ENCODE measurements at places on chromosomes 5 and 9. TPM values are rescaled to one million over a fixed set of nuclear protein-coding genes. Genes with fewer than 3 reads are reported as not detected.

DNA sequence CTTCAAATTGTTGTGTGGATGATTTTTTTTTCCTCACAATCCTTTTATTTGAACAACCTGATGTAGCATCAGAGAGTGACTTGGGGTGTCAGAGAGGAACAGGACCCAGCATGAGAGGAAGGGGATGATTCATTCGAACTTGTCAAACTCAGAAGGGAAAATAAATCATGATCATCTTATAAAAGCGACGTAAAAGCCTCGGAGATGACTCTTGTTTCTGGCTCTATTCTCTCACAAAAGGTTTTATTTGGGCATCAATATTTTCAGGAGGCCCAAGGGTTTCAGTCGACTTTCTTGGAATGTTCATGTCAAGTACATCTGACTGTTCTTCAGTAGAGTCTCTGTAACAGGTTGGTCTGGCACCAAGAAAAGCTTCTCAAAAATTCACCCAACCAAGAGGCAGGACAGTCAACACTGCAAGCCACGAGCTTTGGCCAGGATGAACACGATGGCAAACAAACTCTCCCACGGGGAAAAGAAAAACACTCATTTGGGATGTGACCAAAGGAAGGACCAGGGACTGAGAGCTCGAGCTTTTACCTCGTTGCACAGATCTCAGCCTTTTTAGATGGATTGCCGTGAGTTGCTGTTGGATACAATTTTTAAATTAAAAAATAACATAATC is 55.1 kb downstream of the ANKH start:
- H3K27me3 ChIP-seq: no peaks in the 10 kb centered on the region
- H3K27ac ChIP-seq: no peak overlapping the region
- H3K4me1 ChIP-seq: peaks cover 54% of the 10 kb centered on the region
- H3K36me3 ChIP-seq: peaks cover 4% of the 10 kb centered on the region
- H3K4me3 ChIP-seq: no peak overlapping the region

- H3K4me3 ChIP-seq: no peak overlapping the region
- H3K27me3 ChIP-seq: no peaks in the 10 kb centered on the region
- no peak overlapping the region for H3K27ac ChIP-seq
- no peaks in the 10 kb centered on the region for H3K4me1 ChIP-seq
- no peaks in the 10 kb centered on the region for H3K36me3 ChIP-seq
These were observed 434.7 kb upstream of the ZNF608 start for GRCh38 chr5:125181159-125181558.

DNA sequence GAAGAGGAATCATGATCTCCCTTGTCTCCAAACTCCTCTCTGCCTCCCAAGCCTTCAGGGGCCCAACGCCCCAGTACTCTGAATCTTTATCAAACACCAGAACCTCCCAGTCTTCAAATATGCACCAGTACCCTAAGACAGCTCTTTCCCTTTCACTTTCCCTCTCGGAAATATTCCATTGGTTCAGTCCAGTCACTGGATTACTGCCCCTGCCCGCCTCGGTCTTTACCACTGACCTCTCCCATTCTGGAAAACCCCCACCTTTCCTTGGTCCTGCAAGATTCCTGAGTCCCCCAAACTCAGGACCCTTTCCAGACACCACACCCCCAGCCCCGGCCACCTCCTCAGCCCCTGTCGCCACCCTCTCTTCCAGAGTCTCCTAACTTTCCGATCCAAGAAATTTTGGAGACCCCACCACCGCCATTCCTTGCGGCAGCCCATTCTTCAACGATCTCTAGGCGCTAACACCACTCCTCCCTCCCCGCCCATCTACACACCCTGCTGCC is 674 bp downstream of the C5orf15 start:
- H3K36me3 ChIP-seq: peaks cover 63% of the 10 kb centered on the region
- no peaks in the 10 kb centered on the region for H3K27me3 ChIP-seq
- no peak for DNase-seq

- H3K4me1 ChIP-seq: peaks cover 51% of the 10 kb centered on the region
- peak overlapping the region; percentile 99 for H3K4me3 ChIP-seq
- peaks cover 39% of the 10 kb centered on the region for H3K36me3 ChIP-seq
- peak overlapping the region; percentile 98 for H3K27ac ChIP-seq
- no peaks in the 10 kb centered on the region for H3K27me3 ChIP-seq
These were observed 1.6 kb upstream of the MEF2C start for GRCh38 chr5:88884608-88884877.

DNA sequence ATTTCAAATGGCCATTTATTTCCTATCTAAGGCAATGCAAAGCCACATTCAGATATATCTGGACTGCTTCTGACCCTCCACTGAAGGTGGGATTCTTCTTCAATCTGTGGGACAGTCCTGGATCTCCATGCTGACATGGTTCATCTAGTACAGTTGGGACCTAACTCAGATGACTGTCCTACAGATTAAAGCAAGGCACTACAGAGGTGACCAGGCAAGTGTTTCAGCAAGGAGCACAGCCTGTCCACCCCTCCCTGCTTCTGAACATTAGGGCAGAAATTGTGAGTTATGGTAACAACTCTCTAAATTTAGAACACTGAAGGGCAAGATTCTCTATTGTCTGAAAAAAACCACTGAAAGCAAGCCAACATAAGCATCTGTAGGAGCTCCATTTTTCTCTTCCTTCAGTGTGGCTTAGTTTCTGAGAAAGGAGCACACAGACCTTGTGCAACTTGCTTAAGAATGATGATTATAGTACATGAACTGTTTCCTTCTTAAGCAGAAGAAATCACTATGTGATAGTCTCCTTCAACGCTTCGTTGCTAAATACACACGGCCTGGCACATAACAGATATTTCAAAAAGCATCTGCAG is 62.9 kb upstream of the BARX1 start:
- H3K36me3 ChIP-seq: no peaks in the 10 kb centered on the region
- no peaks in the 10 kb centered on the region for H3K27me3 ChIP-seq
- H3K4me3 ChIP-seq: no peak overlapping the region
- no peak overlapping the region for H3K27ac ChIP-seq
- peaks cover 2% of the 10 kb centered on the region for H3K4me1 ChIP-seq

The BNIP1 gene
- 20.2 TPM for total RNA-seq

GRCh38 chr9:114761523-114761922 is 44.3 kb downstream of the TNFSF15 start:
- peaks cover 3% of the 10 kb centered on the region for H3K27me3 ChIP-seq
- H3K4me3 ChIP-seq: no peak overlapping the region
- H3K4me1 ChIP-seq: peaks cover 7% of the 10 kb centered on the region
- no peaks in the 10 kb centered on the region for H3K36me3 ChIP-seq
- DNase-seq: no peak
- H3K27ac ChIP-seq: no peak overlapping the region

- no peak overlapping the region for H3K27ac ChIP-seq
- no peak for DNase-seq
- H3K4me3 ChIP-seq: no peak overlapping the region
- H3K36me3 ChIP-seq: no peaks in the 10 kb centered on the region
- no peaks in the 10 kb centered on the region for H3K4me1 ChIP-seq
These were observed 47.9 kb upstream of the ST8SIA4 start for GRCh38 chr5:100950985-100951384.

- H3K27me3 ChIP-seq: peaks cover 2% of the 10 kb centered on the region
- no peaks in the 10 kb centered on the region for H3K36me3 ChIP-seq
- H3K4me1 ChIP-seq: no peaks in the 10 kb centered on the region
- DNase-seq: no peak
These were observed 90.0 kb downstream of the ARRDC3 start for GRCh38 chr5:91293131-91293530.

GRCh38 chr9:117868594-117868993 is 164.4 kb downstream of the TLR4 start:
- H3K4me3 ChIP-seq: no peak overlapping the region
- no peak overlapping the region for H3K27ac ChIP-seq
- no peaks in the 10 kb centered on the region for H3K4me1 ChIP-seq
- DNase-seq: no peak

The TRIM14 gene
- total RNA-seq: 11.7 TPM

GRCh38 chr9:123309611-123310010 is 41.2 kb upstream of the STRBP start:
- no peak overlapping the region for H3K4me3 ChIP-seq
- peaks cover 31% of the 10 kb centered on the region for H3K4me1 ChIP-seq
- H3K27me3 ChIP-seq: no peaks in the 10 kb centered on the region
- no peak overlapping the region for H3K27ac ChIP-seq
- DNase-seq: no peak
- no peaks in the 10 kb centered on the region for H3K36me3 ChIP-seq

GRCh38 chr9:136903041-136903554 is 16.8 kb downstream of the TRAF2 start:
- peaks cover 72% of the 10 kb centered on the region for H3K36me3 ChIP-seq
- H3K27ac ChIP-seq: peak overlapping the region; percentile 95

GRCh38 chr5:140927228-140927573 is 1.1 kb downstream of the PCDHAC1 start:
- peaks cover 39% of the 10 kb centered on the region for H3K27me3 ChIP-seq
- no peak for DNase-seq
- peaks cover 4% of the 10 kb centered on the region for H3K4me1 ChIP-seq
- H3K36me3 ChIP-seq: no peaks in the 10 kb centered on the region
- peak overlapping the region; percentile 41 for H3K4me3 ChIP-seq

GRCh38 chr9:35518981-35519679 is 29.2 kb downstream of the RUSC2 start:
- H3K36me3 ChIP-seq: no peaks in the 10 kb centered on the region
- H3K27ac ChIP-seq: no peak overlapping the region
- H3K4me3 ChIP-seq: no peak overlapping the region
- DNase-seq: no peak
- no peaks in the 10 kb centered on the region for H3K4me1 ChIP-seq

DNA sequence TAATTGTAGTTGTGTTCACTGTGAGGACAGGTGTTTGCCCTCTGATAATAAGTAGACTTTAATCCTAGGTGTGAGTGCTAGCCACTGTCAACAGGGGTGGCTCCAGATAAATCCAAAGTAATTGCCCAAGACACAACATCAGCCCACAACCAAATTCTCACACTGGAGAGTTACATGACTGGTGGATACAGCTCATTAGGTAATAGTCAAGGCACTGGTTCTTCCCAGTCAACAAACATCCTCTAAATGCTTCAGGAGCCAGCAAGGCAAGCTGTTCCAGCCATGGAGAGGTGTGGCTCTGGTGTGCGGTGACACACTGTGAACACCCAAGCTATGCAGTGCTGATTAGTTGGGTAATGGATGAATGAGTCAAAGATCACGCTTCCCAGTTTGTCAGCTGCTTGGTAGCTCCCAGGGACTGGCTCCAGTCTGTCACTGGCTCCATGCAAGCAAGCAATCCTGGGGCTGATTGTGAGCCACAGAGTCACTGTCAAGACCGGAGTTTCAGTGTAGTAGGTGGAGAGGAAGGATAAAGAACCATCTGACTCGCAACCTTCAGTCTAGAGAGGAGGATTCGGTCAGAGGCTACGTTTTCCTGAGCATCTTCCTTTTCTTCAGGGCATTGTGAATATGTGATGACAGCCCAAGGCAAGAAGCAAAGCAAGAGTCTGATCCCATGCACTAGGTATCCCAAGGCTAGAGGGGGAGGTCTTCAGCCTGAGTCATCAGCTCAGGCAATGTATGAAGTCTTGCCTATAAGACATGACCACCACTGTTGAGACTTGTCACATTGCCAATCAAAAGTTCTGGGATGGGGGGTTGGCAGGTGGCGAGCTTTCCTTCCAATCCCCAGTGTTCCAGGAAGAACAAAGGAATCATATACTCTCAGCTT is 63.1 kb downstream of the UGCG start:
- no peak overlapping the region for H3K27ac ChIP-seq
- DNase-seq: no peak
- H3K4me3 ChIP-seq: no peak overlapping the region
- H3K4me1 ChIP-seq: peaks cover 56% of the 10 kb centered on the region
- no peaks in the 10 kb centered on the region for H3K36me3 ChIP-seq
- H3K27me3 ChIP-seq: no peaks in the 10 kb centered on the region

The NCBP1 gene
- total RNA-seq: 36.3 TPM

- DNase-seq: no peak
- no peaks in the 10 kb centered on the region for H3K36me3 ChIP-seq
- H3K4me3 ChIP-seq: no peak overlapping the region
- H3K27ac ChIP-seq: no peak overlapping the region
- peaks cover 7% of the 10 kb centered on the region for H3K4me1 ChIP-seq
These were observed 63.1 kb downstream of the PPARGC1B start for GRCh38 chr5:149793256-149793550.

The LHX3 gene
- not detected for total RNA-seq

Data from activated B cell treated with CpG ODN at 0.5 μM for 24 hours (primary cell).